Smooth muscle cell of the umbilical artery (primary cell): ENCODE measurements at places on chromosomes 4 and X. TPM values are rescaled to one million over a fixed set of nuclear protein-coding genes. Genes with fewer than 3 reads are reported as not detected.

Gene USP26
- not detected in 2 replicates for total RNA-seq

Gene SHROOM2
- total RNA-seq, result 3.0 and 4.5 TPM in 2 replicates

Gene APEX2
- total RNA-seq, result 5.6 and 7.6 TPM in 2 replicates

Gene CSTF2
- total RNA-seq, result 14.8 and 22.7 TPM in 2 replicates

Gene ETNPPL
- total RNA-seq, result not detected in 2 replicates

Gene FGFBP1
- total RNA-seq, result not detected in 2 replicates

Gene HTRA3
- 0.42 and 12.5 TPM in 2 replicates for total RNA-seq
